ENCODE measurements at places on chromosomes 4 and X.
A peak's percentile ranks its signal among the peaks of the same experiment; 100 is the strongest.

DNA sequence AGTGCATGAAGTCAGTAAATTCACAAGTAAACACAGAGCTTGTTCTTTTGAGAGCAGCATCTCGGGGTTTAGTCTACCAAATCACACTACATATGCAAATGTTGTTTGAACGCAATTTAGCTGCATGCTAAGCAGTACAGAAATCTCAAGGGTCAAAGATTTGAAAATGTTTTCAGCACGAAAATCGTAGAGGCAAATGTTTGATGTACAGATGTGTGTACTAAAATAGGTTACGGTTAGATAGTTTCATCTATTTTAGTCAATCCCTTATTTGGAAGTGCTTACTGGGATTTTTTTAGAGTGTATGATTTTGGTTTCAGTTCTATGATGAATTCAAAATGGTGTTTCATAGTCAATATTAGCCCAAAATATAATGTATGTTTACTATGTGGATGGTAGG, 1928.2 kb upstream of the TENM3 start:
- DNase-seq: no peak

DNA sequence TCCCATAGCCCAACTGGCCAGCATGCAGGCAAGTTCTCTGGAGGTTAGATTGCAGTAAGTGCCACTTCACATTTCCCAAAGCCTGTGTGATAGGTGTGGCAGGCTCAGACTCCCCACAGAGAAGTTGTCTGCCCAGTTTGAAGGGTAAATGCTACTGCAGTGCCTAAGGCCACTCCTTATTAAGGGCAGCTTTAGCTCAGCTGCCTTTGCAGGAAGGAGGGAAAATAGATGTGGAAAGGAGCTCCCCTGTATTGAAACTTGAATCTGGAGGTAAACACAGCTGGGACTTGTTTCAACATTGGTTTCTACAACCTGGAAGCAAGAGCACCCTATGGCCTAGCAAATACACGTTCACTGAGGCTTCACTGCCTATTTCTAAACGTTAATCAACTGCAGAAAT, 22.4 kb downstream of the NEXMIF start:
- DNase-seq: no peak

GRCh38 chrX:105468741-105469140, 248.2 kb upstream of the TEX13A start:
- DNase-seq: no peak

- DNase-seq: peak; percentile 4
These were observed 499.1 kb upstream of the EPHA5 start for GRCh38 chr4:66169341-66169740.

GRCh38 chr4:141576585-141577110, 59.7 kb upstream of the IL15 start:
- DNase-seq: no peak

GRCh38 chr4:95701500-95702170, 138.3 kb upstream of the PDHA2 start:
- DNase-seq: no peak

GRCh38 chr4:147831551-147832171, 99.8 kb downstream of the ARHGAP10 start:
- peak; percentile 75 for DNase-seq

DNA sequence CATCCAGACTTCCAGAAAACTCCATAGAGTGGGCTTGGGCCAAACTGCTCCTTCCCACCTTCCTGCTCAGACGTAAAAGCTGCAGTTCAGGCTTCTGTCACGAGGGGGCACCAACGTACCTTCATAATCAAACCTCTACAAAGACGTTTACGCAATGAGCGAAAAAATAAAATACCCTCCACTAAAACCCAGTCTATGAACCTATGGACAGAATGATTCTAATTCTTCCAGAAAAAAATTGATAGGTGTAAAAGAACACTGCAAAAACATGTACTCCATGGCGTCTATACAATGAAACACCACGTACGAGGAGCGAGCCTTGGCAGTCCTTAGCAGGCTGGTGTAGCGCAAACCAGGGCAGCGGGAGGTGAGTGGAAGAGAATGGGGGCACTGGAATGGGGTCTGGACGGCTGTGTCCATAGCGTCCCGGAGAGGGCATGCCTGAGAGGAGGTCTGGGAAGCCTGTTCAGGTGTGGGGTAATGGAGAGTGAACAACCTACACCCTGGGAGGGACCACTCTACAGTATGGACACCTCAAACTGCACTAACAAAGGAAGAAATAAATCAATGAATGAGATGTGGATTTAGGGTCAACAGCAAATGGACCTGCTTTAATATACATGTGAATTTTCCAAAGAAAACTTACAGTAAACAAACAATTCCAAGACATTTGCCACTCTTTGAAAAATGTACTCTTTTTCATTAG, 14.4 kb upstream of the RAB40A start:
- peak; percentile 8 for DNase-seq

DNA sequence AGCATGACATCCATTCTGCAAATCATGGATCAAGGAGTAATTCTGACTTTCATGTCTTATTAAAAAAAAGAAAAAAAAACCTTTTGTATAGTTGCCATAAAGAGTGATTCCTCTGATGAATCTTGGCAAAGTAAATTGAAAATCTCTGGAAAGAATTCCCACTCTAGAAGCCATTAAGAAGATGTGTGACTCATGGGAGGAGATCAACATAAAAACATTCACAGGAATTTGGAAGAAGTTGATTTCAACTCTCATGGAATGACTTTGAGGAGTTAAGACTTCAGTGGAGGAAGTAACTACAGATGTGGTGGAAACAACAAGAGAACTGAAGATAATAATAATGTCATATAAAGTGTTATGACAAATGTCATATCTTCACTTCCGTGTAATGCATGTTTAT, 204.2 kb downstream of the PABPC4L start:
- no peak for DNase-seq
